ENCODE measurements at places on chromosomes 7 and 10. TPM values are rescaled to one million over a fixed set of nuclear protein-coding genes. Genes with fewer than 3 reads are reported as not detected.

AUTS2 gene
- 3.3 TPM for total RNA-seq

APBB1IP gene
- total RNA-seq: 64.8 TPM

CDHR3 gene
- 0.58 TPM for total RNA-seq

OR9A2 gene
- total RNA-seq: not detected

GRCh38 chr10:72353028-72353964, 1.4 kb downstream of the DNAJB12 start:
- H3K4me1 ChIP-seq: peaks cover 37% of the 10 kb centered on the region
- H3K27ac ChIP-seq: peak overlapping the region; percentile 99
- H3K4me3 ChIP-seq: peak overlapping the region; percentile 96
- DNase-seq: no peak

DNA sequence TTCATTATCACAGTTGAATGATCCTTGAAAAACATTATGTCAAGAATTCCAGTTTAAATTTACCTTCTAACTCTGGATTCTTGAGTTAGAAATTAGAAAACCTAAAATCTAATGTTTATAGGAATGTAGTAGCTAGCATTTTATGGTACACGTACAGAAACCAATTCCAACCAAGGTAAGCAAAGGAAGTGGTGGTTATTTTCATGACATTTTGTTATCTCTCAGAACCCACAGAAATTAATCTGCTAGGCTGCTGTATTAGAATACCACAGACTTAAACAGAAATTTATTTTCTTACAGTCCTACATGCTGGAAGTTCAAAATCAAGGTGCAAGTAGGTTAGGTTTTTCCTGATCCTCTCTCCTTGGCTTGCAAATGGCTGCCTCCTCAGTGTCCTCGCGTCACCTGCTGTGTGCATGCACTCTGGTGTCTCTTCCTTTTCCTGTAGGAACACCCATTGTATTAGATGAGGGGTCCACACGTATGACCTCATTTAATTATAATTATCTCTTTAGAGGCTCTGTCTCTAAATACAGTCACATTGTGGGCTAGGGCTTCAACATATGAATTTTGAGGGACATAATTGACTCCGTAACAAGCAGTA, 8.5 kb upstream of the CSTF2T start:
- no peaks in the 10 kb centered on the region for H3K36me3 ChIP-seq
- no peak for DNase-seq
- H3K4me3 ChIP-seq: no peak overlapping the region

- peaks cover 6% of the 10 kb centered on the region for H3K36me3 ChIP-seq
- no peak for DNase-seq
- H3K27me3 ChIP-seq: no peaks in the 10 kb centered on the region
- no peaks in the 10 kb centered on the region for H3K4me1 ChIP-seq
Observed at GRCh38 chr7:151663382-151664100, 143.8 kb upstream of the RHEB start.

DNA sequence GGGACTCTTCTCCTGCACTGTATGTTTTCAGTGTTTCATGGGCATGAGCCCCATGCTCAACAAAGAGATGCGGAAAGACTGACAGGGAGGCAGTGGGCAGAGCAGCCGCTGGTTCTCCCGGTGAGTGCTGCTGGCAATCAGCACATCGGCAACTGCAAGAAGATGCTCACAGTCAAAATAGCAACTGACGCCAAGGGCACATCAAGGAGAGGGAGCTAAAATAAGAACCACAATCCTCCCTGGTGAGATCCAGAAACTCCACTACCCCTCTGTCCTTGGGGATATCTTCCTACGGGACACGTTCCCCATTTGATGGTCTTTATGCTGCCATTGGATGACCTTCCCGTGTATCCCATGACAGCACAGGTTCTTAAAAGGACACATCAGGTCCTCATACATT, 28.9 kb upstream of the SVIL start:
- H3K4me1 ChIP-seq: peaks cover 15% of the 10 kb centered on the region
- peaks cover 3% of the 10 kb centered on the region for H3K27me3 ChIP-seq
- DNase-seq: no peak
- no peaks in the 10 kb centered on the region for H3K36me3 ChIP-seq

DNA sequence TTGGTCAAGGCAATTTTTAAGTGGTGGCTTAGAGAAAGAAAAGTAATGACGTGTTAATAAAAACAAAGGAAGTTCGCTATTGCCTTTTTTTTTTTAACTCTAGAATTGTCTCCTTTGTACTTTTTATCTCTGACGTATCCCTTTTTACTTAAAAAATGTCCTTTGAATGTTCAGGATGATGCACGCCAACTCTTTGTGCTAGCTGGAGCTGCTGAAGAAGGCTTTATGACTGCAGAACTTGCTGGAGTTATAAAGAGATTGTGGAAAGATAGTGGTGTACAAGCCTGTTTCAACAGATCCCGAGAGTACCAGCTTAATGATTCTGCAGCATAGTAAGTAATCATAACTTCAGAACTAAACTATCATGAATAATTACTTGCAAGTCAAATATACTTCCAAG, 64.4 kb downstream of the GNAI1 start:
- no peak for DNase-seq
- H3K27me3 ChIP-seq: no peaks in the 10 kb centered on the region
- H3K27ac ChIP-seq: no peak overlapping the region
- H3K4me3 ChIP-seq: no peak overlapping the region

DNA sequence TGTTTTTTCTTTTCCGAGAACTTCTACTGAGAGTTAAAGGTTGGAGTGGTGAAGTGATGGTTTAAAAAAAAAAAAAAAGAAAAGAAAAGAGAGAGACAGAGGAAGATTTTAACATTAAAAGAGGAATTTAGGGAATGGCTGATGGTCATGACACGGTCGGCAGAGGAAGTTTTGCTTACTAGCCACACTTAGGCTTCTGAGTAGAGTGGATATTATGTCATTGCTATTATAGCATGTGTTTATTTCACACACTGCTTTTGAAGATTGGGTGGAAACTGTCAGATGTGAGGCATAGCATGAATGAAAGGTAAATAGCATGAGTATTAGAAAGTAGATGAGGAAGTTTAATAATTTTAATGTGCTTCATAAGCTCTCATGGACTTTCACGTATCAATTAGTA, 2.5 kb downstream of the KAT6B start:
- H3K27me3 ChIP-seq: no peaks in the 10 kb centered on the region
- no peak for DNase-seq
- H3K36me3 ChIP-seq: peaks cover 20% of the 10 kb centered on the region
- H3K4me1 ChIP-seq: peaks cover 53% of the 10 kb centered on the region
